Adrenal gland (tissue), 19 donors: ENCODE measurements at places on chromosomes 1 and 21. TPM values are rescaled to one million over a fixed set of nuclear protein-coding genes. Genes with fewer than 3 reads are reported as not detected.
A peak's percentile ranks its signal among the peaks of the same experiment; 100 is the strongest.

- H3K4me3 ChIP-seq: no peak overlapping the region
- no peaks in the 10 kb centered on the region for H3K36me3 ChIP-seq
- no peaks in the 10 kb centered on the region for H3K4me1 ChIP-seq
Measured at GRCh38 chr1:3053986-3054385, 15.0 kb upstream of the PRDM16 start.

- DNase-seq: no peak
- no peak overlapping the region for H3K4me3 ChIP-seq
- H3K27me3 ChIP-seq: no peaks in the 10 kb centered on the region
- no peaks in the 10 kb centered on the region for H3K4me1 ChIP-seq
- no peak overlapping the region for H3K27ac ChIP-seq
Measured at GRCh38 chr1:93525431-93525830, 77.5 kb downstream of the FNBP1L start.

DNA sequence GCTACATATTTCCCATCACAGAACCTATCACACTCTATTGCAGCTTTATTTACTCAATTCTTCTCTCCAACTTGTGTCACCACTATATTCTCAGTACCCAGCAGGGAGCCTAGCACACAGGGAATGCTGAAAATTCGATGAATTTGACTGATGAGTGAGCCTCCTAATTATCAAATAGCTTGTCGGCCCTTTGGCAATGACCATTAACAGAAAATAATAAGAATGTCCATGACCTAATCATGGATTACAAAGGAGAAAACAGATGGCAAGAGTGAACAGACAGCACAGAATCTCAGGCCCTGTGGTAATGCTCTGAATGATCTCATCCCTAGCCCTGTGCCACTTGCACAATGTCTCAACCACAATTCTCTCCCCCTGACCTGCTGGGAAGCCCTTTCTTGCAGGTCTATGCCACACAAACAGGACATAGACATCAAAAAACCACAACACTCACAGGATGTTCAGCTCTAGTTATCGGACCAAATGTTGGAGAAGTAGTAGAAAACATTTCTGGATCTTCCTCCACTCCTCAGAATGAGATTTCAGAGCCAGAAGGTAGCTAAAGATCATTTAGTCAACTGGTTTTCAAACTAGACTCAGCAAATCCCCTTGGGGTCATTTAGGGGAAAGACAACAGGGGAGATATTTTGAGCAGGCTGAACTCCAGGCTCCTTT, 68.4 kb downstream of the LUZP1 start:
- H3K4me3 ChIP-seq: no peak overlapping the region
- DNase-seq: peak; percentile 84
- no peaks in the 10 kb centered on the region for H3K36me3 ChIP-seq
- H3K4me1 ChIP-seq: peaks cover 39% of the 10 kb centered on the region
- peak overlapping the region; percentile 80 for H3K27ac ChIP-seq
- no peaks in the 10 kb centered on the region for H3K27me3 ChIP-seq

- H3K27me3 ChIP-seq: no peaks in the 10 kb centered on the region
- H3K4me1 ChIP-seq: peaks cover 5% of the 10 kb centered on the region
- H3K36me3 ChIP-seq: no peaks in the 10 kb centered on the region
Measured at GRCh38 chr1:227781314-227781930, 34.1 kb upstream of the PRSS38 start.

DNA sequence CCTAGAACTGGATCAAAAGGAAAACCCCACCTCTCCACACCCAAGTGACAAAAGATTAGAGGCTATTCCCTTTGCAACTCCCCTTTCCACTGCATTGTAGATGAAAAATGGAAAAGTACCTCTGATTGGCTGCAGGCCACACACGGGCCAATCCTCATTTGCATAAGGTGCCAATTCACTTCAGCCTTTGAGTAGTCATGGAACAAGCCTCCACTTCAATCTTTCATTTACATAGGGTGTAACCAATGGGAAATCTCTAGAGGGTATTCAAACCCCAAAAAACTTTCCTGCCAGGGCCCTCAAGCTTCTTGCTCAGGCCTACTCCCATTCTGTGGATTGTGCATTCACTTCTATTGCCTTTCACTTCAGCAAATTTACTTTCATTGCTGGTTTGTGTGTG, 122.3 kb upstream of the KCND3 start:
- no peak overlapping the region for H3K27ac ChIP-seq
- H3K4me3 ChIP-seq: no peak overlapping the region
- no peaks in the 10 kb centered on the region for H3K36me3 ChIP-seq
- DNase-seq: no peak
- no peaks in the 10 kb centered on the region for H3K27me3 ChIP-seq

LEFTY1 gene
- 1.5 TPM for total RNA-seq

DNA sequence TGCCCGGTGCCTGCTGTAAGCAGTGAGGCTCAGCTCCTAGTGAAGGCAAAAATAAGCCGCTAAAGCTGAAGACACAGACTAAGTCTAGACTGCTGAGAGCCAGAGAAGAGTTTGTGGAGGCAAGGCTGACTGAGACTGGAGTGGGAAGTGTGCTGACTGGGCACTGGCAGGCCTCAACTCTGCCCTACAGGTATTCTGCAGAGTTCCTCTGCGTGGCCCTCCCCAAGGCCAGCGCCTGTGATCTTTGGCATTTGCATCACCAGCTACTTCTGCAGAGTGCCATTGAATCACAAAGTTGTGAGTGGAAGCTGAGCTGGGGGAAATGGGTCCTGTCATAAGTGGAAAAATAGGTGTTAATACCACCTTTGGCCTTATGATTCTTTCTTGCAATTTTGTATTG, 905.7 kb downstream of the PLA2G4A start:
- H3K27me3 ChIP-seq: no peaks in the 10 kb centered on the region
- no peak for DNase-seq
- H3K27ac ChIP-seq: no peak overlapping the region
- H3K4me3 ChIP-seq: no peak overlapping the region
- H3K36me3 ChIP-seq: no peaks in the 10 kb centered on the region
- no peaks in the 10 kb centered on the region for H3K4me1 ChIP-seq

ATF6 gene
- total RNA-seq: 21.5 TPM

- H3K4me1 ChIP-seq: peaks cover 22% of the 10 kb centered on the region
- peak; percentile 64 for DNase-seq
- H3K4me3 ChIP-seq: no peak overlapping the region
Measured at GRCh38 chr1:93839307-93839706, 39.7 kb downstream of the DNTTIP2 start.

DNA sequence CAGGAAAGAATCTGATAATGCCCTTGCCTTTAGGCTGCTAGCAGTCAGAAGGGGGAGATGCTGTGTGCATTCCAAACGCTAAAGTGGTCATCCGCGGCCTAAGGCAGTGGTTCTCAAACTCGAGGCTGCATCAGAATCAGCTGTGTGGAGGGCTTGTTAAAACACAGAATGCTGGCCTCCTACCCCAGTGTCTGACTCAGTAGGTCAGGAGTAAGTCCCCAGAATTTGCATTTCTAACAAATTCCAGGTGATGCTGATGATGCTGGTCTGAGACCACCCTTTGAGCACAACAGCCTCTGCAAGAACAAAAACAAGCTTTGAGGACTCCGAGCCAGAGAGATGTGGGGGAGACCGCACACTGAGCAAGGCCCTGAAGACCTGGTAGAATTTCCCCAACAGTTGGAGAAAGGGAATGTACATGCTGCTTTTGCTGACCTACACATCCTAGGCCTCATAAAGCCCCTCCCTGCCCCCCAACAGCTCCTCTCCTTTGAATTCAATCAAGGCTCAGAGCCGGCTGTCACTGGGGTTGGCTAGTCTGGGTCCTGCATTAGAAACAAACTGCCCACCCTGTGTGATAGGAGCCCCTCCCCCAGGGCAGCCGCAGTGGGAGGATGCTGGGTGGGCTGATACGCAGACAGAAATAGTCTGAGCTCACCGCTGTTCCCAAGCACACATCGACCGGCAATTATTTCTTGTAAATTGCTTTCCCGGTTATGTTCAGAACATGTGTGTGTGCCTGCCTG, 27.1 kb downstream of the SHISAL2A start:
- H3K27me3 ChIP-seq: no peaks in the 10 kb centered on the region
- H3K36me3 ChIP-seq: no peaks in the 10 kb centered on the region
- no peak overlapping the region for H3K4me3 ChIP-seq
- no peak overlapping the region for H3K27ac ChIP-seq
- no peak for DNase-seq
- H3K4me1 ChIP-seq: no peaks in the 10 kb centered on the region

DMRTA2 gene
- total RNA-seq: not detected

DNA sequence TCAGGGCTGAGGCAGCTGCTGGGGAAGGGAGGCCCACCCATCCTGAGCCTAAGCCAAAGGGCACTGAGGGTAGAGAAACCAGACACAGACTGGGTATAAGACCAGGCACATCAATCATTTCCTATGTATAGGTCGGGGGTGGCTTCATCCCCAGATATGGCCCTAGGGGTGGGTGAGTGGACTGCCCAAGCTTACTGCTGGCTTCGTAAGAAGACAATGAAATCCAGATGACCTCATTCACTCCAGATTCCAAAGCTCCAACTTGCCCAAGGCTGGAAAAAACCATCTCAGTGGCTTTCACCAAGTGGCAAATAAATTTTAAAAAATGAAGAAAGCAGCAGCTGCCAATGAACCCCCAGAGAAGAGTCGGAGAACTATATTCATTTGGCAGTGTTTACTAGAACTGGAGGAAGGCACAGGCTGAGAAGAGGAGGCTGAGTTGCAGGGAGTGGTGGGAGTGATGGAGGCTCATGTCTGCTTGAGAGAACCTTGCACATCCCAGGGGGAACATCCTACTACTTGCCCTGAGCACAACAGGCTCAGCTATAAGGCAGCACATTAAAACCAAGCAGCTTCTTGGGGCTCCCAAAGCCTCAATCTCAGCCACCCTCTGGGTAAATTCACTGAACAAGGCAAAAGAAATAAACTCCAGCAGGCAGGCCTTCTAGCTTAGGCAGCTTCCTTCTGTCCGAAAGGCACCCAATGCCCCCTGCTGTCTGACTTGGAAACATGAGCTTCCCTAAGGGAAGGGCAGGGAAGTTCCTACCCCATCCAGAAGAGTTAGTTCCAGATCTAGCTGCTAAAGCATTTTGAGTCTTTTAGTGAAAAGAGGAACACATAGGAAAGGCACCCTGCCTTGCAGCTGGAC, 14.1 kb downstream of the PEA15 start:
- no peaks in the 10 kb centered on the region for H3K36me3 ChIP-seq
- no peak overlapping the region for H3K27ac ChIP-seq
- peak; percentile 71 for DNase-seq
- no peaks in the 10 kb centered on the region for H3K27me3 ChIP-seq

GRCh38 chr1:220219865-220220698, 52.2 kb downstream of the RAB3GAP2 start:
- no peak overlapping the region for H3K27ac ChIP-seq
- no peak overlapping the region for H3K4me3 ChIP-seq
- no peaks in the 10 kb centered on the region for H3K4me1 ChIP-seq
- H3K27me3 ChIP-seq: no peaks in the 10 kb centered on the region
- no peaks in the 10 kb centered on the region for H3K36me3 ChIP-seq

DNA sequence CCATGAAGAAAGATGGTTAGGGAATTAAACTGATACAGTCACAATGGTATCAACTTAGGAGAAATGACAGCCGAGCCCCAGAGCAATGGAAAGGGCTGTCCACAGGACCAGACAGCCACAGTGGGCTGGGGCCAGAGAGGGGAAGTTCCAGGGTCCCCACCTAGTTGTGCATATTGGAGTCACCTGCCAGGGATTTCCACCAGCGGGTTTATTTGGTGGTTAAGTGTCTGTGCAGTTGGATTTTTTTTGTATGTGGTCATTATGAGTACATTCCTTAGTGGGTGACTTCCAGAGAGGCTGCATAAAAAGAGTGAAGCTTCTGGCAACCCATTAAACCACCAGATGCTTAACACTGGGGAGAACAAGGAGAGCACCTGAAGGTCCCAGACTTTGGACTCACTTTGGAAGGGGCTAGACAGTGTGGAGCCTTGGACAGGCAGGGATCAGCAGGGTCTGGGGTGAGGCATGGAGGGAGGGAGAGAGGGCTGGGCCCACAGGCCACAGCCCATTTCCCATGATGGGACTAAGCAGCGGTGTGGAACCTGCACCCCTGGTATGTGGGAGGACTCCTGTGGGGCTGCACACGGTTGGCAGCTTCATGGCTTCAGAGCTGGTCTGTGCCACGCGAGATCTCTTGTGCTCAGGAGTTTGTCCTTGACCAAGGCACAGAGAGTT, 7.8 kb upstream of the PTTG1IP start:
- peaks cover 5% of the 10 kb centered on the region for H3K4me1 ChIP-seq
- H3K27ac ChIP-seq: peak overlapping the region; percentile 60
- no peaks in the 10 kb centered on the region for H3K36me3 ChIP-seq
- no peak overlapping the region for H3K4me3 ChIP-seq
- no peak for DNase-seq

VASH2 gene
- total RNA-seq: 0.29 TPM

DNA sequence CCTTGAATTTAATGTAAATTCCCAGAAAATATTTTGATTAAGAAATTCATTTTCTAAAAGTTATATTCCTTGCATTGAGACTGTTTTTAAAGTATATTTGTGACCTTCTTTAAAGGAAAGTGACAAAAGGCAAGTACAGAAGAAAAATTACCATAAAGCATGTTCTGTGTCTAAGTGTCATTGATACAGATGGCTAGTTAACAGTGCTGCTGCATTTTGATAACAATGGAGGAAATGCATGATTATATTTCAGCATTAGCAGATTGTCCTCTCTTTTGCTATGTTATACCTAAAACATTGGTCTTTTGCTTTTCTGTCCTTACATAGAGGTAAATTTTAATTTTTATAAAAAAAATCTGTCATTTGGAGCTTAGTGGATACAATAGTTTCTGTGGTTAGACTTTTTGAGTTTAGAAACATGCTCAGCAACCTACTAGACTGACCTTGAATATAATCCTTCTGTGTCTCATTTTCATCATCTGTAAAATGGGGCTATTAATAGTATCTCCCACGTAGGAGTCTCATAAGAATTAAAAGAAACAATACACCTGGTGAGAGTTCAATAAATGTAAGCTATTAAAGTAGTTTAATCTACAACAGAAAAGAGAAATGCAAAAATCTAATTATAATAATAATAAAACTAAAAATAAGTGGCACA, 51.1 kb upstream of the RGS21 start:
- no peaks in the 10 kb centered on the region for H3K27me3 ChIP-seq
- no peak overlapping the region for H3K4me3 ChIP-seq
- H3K36me3 ChIP-seq: no peaks in the 10 kb centered on the region
- no peaks in the 10 kb centered on the region for H3K4me1 ChIP-seq

- no peak overlapping the region for H3K27ac ChIP-seq
- no peak for DNase-seq
- H3K36me3 ChIP-seq: no peaks in the 10 kb centered on the region
- peaks cover 75% of the 10 kb centered on the region for H3K4me1 ChIP-seq
- H3K4me3 ChIP-seq: no peak overlapping the region
- H3K27me3 ChIP-seq: no peaks in the 10 kb centered on the region
Measured at GRCh38 chr1:174005032-174005431, 17.1 kb downstream of the RC3H1 start.

LIN9 gene
- total RNA-seq: 0.97 TPM

LIN28A gene
- total RNA-seq: not detected
